ENCODE measurements at places on chromosomes 5 and 9.
A peak's percentile ranks its signal among the peaks of the same experiment; 100 is the strongest.

DNA sequence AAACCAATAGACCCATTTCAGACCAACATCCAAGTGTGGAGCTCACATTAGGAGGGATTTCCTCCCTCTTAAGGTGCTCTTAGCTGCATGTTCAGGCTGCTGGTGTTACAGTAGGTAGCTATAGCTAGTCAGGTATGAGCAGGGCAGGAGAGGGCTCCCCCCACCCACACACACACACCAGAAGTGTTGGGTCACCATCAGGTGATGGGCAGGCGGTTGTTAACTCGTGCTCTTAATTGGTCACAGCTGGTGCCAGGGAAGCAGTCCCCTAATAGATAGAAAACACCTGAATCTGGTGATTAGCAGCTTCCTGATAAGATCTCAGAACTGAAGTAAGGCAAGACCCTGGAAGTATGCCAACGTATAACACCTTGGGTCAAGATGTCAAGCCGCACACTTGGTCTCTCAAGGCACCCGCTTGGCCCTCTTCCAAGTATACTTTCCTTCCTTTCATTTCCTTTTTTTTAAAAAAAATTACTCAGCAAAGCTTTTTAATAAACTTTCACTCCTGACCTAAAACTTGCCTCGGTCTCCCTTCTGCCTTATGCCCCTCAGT lies 532.4 kb downstream of the DNAH5 start:
- DNase-seq, result peak; percentile 3

DNA sequence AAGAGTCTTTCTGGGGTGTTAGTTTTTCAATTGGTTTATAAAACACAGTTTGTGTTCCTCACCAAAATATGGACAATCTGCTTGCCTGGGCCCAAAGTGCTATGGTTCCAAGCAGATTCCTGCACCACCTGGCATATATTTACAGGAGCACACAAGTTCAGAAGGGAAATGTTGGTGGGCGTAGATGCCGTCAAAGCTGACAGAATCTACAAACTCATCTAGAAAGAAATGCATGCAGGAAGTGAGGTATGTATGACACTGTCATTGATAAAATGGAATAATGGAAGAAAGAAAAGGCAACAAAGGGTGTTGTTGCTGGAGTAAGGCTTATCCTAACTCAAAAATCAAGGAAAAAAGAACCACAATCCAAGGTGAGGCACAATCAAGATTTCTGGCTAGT lies 225.8 kb downstream of the MLLT3 start:
- DNase-seq, result no peak

- DNase-seq, result no peak
These were observed 79.6 kb upstream of the MAST4 start for GRCh38 chr5:66516550-66516949.

- DNase-seq, result no peak
These were observed 8.6 kb downstream of the SLC45A2 start for GRCh38 chr5:33975852-33976251.

DNA sequence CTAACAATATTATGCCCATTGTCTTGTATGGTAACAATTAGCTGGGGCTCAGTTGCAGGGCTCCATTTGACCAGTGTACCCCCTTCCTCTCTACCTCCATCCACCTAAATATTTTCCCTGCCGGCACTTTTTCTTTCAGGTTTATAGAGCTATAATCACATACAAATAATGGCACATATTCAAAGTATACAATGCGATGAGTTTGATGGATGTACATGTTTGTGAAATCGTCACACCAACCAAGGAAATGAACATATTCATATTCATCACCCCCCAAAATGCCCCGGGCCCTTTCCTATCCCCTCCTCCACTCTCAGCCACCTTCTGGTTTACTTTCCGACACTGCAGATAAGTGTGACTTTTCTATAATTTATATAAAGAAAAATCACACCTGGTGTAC lies 351.5 kb downstream of the GADD45G start:
- DNase-seq, result no peak

DNA sequence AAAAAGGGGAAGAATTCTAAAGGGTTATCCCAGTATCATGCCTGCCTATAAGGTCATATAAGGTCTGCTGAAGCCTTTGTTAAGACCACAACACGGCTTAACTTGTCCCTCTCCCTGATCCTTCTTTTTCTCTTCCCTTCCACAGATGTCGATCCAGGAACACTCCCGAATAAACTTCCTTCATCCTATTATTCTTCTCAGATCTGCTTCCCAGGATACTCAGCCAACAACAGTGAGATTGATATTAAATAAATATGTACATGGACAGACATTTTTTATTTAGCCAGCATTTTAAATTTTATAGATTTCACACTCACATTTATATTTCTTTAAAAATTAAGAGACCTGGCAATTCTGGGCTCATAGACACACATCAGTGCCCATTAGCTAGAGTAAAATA lies 44.1 kb downstream of the DPYSL3 start:
- DNase-seq, result no peak

DNA sequence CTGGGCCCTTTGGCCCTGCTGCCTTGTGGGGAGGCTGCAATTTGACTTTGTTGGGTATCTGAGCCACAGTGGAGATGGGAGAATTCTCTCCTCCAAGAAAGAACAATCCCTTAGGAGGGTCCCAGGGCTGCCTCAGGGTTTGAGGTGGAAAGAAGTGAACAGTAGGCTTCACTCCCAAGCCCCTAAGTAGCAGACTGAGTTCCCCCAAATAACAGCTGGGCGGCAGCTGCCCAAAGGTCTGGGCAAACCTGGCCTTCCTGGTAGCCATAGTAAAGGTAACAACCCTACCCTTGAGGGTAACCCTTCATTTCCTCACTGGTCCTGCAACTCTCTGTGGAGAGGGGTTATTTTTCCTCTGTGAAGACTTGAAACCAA lies 746 bp downstream of the RGS3 start:
- DNase-seq, result no peak

- DNase-seq, result peak; percentile 11
These were observed 812 bp downstream of the CETN3 start for GRCh38 chr5:90408571-90409317.

- no peak for DNase-seq
These were observed 313.0 kb upstream of the NREP start for GRCh38 chr5:112070022-112070421.

All from M059J (cell line).